Occipital lobe (tissue), 3 donors: ENCODE measurements at places on chromosomes 12 and 14. TPM values are rescaled to one million over a fixed set of nuclear protein-coding genes. Genes with fewer than 3 reads are reported as not detected.

GRCh38 chr12:42744539-42745182 lies 155.1 kb upstream of the PRICKLE1 start:
- no peak for DNase-seq

Gene LRRC43
- 1.2 TPM for total RNA-seq

DNA sequence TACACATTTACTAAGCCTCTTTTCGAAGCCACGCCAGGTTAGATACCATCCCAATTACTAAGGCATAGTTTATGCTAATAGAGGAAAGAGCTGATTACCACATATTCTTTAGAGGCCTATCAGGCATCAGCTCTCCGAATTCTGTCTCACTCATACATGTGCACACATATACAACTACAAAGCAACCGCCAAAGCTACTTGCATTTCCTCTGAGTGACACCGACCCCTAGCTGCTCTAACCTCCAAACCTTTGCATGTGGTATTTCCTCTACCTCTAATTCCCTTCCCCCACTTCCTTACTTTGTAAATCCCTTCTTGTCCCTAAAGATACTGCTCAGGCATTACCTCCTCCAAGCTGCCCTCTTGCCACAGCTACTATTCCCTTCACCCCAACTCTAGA lies 107.2 kb downstream of the DUSP6 start:
- no peak for DNase-seq

- DNase-seq = no peak
Observed at GRCh38 chr14:104378698-104379113, 200.9 kb upstream of the C14orf180 start.
